ENCODE measurements at places on chromosomes 3 and 15.

DNA sequence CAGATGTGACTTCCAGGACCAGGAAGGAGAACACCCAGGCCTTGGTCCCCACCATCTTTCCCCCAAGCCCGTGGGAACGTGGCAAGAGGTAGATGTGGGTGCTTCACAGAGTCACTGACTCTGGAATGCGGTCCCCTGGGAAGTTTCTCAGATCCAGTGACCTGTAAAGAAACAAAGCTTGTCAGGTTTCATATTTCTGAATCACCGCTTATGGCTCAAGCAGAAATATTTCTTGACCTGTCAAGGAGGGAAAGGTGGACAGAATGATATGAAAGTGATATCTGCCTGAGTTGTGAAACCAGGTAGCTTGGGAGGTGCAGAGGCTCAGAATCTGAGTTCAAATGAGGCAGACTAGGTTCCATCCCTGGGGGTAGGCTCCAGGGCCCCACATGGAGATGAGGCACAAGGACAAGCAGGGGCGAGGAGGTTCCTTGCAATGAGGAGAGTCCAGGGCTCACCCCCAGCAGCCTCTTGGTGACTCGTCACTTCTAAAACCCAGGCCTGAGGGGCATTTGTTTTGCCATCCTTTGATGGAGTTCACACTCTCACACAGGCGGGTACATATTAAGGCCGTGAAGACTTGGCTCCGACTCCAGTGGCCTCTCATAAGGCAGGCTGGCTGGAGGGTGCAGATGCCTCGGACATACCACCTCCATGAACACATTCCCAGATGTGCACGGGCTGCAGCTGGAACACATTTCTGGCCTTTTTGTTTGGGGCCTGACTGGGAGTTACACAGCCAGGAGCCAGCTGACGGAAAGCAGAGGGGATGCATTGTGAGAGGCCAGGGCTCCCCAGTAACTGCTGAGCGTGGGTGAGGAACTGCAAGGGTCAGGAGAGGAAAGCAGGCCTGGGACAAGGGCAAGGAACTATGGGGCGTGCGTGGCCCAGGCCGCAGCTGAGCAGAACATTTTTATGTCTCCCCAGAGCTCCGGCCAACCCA, 1.3 kb downstream of the CILP start:
- no peak for DNase-seq

- no peak for DNase-seq
Measured at GRCh38 chr15:88342666-88343065, 86.1 kb upstream of the NTRK3 start.

DNA sequence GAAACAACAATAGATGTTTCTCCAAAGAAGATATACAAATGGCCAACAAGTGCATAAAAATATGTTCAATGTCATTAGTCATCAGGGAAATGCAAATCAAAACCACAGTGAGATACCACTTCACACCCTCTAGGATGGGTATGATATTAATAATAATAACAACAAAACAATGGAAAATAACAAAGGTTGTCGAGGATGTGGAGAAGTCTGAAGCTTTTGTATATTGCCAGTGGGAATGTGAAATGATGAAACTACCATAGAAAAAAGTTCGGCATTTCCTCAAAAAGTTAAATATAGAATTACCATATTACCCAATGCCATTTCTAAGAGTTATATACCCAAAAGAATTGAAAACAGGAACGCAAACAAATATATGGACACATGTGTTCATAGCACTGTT, 10.8 kb downstream of the BHLHE40 start:
- no peak for DNase-seq

DNA sequence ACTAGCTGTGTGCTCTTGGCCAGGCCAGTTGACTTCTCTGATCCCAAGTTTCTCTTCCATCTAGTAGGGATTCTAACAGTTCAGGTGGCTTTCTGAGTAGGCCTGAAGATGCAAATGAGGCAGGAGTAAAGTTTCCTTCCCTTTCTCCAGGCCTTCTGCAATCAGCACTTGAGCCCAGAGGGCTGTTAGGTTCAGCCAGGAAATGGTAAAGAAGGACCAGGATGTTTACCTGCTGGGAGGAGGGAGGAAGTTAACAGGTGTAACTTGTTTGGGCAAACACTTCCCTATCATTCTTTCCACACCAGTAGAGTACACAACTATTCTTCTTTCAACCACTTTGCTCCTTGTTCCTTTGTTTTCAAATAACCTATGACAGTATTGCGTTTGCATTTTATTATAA, 13.3 kb upstream of the TNFSF10 start:
- DNase-seq, result no peak

GRCh38 chr15:72682772-72683171, 3.2 kb downstream of the HIGD2B start:
- no peak for DNase-seq

- no peak for DNase-seq
Measured at GRCh38 chr3:14343338-14344112, 58.9 kb upstream of the SLC6A6 start.

DNA sequence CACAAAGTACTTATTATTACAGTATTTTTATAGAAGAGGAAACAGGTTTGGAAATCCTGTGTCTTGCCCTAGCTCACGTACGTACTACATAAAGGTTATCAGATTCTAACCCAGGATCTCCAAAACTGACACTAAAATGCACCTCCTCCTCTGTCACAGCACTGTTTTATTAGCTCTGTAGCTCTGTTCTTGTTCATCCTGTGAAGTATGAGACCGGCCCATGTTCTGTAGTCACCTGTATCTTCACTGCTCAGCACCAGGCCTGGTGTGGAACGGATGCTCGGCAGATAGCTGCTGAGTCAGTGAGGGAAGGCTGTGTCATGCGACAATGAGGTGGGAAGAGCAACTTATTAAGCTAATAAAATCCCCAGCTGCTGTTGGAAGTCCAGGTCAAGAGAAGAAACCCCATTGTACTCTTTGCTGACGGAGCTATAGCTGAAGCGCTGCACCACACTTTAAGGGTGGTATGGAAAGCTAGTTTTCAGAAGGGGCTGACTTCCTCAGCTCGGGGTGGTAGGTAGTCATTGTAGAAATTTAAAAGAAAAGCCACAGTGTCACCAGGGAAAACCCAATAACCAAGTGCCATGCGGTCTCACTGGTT, 22.8 kb downstream of the BCL2A1 start:
- DNase-seq, result no peak

DNA sequence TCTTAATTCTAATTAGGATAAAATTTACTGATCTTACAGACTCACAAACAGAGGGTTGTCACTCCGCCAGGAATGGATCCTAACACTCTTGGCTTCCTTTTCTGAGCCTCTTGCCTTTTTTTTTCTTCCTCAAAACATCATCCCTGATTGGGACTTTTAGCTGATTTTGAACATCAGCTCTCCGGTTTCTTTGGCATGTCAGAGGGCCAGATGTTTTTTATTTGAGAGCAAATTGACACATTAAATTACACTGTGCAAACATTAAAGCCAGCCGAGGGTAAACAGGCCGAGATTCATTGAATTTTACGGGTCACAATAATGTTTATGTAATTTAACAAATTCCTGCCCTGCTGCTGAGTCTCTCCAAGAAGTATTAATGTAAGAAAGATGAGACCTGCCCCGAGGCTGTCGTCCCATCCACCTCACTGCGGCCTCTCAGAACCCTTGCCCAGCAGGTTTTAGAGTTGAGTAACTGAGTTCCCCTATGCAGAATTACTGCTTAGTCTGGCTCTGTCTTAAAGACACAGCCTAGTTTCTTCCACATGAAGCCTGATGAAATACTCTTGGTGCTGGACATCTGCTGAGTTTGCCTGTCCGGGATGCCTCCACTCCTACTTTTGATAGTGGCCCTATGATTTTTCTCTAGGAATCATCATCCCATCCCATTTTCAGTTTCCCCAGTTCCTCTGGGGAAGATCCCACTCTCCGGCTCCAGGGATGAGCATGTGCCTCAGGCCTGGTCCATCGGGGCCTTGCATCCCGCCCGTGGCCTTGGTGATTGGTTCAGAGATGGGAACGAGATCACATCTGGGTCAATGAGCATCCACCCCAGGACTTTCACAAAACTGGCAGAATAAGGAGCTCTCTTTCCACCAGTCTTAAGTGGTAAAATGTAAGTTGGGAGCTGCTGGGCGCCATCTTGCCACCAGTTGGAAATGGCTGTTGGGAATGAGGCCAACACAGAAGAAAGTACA, 226.6 kb upstream of the TLE3 start:
- DNase-seq, result no peak

- DNase-seq, result no peak
Measured at GRCh38 chr15:29208352-29208751, 61.3 kb downstream of the NSMCE3 start.

DNA sequence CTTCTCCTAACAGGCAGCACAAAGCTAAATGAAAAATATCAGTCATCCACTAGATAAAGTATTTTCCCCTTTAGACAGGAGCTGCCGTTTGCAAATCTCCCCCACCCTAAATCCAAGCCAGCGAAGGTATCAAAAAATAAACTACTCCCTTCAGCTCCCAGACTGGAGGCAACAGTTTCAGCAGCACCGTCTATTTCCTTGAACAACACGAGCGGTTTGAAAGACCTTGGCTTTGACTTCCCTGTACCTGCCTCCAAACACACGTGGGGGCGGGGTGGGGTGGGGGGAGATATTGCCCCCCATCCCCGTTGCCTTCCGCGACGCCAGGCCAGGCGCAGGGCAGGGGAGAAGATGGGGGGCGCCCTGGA, 832 bp upstream of the CACNA1D start:
- no peak for DNase-seq

DNA sequence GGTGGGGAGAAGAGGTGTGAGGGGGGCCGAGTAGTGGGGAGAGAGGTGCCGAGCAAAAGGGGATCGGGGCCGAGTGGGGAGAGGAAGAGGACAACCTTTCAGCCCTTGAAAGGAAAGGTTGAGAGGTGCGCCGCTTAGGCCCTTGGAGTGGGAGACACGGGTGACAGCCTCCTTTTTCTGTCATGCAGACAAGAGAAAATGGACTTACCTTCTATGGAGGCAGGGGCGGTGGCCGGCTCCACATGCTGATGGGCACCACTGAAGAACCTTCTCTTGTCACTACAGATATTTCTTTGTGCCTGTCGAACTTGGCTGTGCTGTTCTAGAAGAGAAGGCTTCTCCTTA, 421 bp downstream of the KLHL18 start:
- DNase-seq, result peak; percentile 20

GRCh38 chr3:135809021-135809634, 156.4 kb upstream of the PPP2R3A start:
- no peak for DNase-seq

DNA sequence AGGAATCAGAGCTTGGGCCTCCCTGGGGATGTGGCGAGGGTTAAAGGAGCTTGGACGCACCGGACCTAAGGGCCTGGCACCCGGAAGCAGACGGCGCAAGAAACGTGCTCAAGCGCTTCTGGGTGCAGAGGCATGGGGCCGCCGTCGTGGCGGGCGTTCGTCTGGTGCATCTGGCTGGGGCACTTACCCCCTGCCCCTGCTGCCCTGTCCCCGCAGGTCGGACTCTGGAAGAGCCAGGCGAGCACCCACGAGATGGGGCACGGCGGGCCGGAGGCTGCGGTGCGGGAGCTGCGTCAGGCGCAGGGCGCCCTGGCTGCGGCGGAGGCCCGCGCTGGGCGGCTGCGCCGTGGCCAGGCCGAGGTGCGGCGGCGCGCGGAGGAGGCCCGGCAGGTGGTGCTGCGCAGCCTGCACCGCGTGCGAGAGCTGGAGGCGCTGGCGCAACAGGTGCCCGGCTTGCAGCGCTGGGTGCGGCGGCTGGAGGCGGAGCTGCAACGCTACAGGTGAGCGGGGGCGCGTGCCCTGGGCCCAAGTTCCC, 2.5 kb downstream of the EFCC1 start:
- no peak for DNase-seq

- DNase-seq, result no peak
Measured at GRCh38 chr3:170410428-170411029, 8.1 kb upstream of the CLDN11 start.

DNA sequence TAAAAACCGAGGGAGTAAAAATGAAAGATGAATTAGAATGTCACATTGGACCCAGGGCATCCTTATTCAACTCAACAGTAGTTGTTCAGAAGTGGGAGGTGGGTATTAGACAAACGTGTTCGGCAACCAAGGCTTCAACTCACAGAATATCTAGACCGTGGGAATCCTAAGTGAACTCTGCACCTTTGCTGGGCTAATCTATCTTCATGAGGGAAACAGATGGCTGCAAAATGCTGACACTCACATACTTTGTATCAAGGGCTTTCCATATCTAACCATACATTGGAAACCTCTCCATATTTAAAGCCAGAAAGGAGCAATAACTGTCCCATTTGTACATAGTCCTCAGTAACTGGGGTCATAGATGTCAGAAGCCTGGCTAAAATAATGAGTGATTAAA, 20.9 kb downstream of the PLSCR1 start:
- DNase-seq, result no peak

GRCh38 chr3:25911525-25912295, 121.8 kb downstream of the OXSM start:
- DNase-seq, result no peak

DNA sequence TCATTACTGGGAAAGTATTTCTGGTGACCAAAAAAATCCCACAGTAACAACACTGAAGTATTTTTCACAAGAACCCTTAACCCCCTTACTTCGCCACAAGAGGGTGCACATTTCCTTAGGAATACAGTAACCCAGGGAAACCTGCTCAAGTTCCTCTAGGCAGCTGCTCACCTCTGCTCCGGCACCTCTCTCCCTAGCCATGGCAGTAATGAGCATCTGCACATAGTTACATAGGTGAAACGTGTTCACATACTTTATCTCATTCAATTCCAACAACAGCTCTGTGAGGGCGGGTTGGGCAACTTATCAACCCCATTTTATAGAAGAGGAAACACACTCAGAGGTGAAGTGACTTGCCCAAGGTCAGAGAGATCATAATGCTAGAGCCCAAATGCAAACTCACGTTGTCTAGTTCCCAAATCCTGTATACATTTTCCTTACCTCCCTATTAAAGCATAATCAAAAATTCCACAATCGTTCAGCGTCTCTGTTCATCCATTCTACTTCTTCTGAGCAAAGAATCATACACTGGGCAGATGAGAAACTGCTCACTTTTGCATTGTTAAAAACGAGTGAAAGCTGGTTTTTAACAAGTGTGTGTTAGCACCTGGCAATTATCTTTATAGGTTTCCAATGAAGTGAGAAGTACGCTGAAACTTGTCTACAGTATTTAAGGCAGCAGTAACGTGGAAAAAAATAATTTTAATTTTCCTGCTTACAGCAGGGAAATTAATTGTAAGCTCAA, 90.7 kb downstream of the IGF2BP2 start:
- DNase-seq, result peak; percentile 27

DNA sequence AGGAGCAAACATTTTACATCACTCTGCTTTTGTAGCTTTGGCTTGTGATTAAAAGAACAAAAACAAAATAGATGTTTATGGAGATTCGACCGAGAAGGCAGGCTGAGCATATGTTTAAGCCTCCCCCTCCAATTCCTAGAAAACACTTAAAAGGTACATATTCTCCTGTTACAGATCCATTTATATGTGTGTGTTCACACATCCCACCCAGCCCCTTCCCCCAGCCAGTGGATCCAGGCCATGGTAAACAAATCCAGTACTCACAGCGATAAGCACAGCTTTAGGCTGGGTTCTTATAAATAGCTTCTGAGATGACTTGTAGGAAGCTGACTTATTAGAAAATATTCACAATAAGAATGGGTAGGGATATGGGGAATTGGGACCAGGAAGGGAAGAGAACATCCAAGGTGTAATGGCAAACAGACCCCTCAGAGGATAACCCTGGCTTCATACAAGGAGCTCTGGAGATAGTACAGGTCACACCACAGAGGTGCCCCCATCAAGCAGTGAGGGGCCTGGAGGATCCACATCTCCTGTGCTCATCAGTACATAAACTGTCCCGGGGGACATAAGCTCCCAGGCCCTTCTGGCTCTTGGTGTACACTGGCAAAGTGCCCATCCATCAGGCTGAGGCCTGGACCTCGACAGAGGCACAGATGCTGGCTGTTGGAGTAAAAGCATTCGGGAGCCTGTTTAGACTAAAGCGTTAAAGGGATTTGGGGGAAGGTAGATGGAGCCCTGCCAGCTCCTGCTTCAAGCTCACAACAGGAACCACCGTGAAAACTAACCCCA, 70.0 kb upstream of the UBE2E1 start:
- no peak for DNase-seq

Data from activated CD4-positive, alpha-beta T cell treated with anti-CD3 and anti-CD28 coated beads, Interleukin-2, amount 50 U/mL, for 16 hours (primary cell).